Stimulated activated CD4-positive, alpha-beta T cell treated with anti-CD3 and anti-CD28 coated beads, Interleukin-4, amount 100 ng/mL, for 24 hours (primary cell): ENCODE measurements at places on chromosomes 11 and 22.

DNA sequence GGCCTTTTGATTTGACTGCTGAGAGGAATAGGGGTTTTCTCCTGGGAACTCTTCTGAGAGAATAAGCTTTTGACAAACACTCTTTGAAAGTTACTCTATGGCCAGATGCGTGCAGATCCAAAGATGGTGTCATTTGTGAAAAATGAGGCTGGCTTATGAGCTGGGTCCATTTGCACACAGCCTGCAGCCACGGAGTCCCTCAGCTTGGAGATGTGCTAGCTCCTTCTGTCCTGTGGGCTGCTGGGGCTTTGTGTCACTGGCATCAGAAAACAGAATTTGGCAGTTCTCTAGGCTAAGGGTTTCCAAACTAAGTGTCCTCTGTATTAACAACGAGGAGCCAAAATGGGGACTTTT lies 702.4 kb downstream of the NTM start:
- DNase-seq = no peak

DNA sequence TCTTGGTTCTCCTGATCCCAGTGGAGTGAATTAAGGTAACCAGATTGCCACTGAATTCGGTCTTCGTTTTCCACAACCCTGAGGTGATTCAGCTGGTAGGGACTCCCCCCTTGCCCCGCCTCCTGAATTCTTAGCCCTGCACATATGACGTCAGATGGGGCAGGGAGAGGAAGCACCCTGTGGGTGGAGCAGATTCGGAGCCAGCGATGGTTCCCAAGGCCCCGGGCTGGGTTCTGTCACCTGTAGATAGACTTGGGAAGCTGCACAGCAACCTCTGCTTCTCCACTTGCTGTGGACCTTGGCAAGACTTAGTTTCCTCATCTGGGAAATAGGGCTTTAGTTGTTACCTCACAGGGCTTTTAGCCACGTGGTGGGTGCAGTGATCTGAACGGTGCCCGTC lies 67.8 kb downstream of the CTTN start:
- DNase-seq = no peak

GRCh38 chr11:69455969-69456368 lies 25.5 kb upstream of the LINC01488 start:
- no peak for DNase-seq

GRCh38 chr11:127074151-127074761 lies 73.7 kb upstream of the KIRREL3 start:
- no peak for DNase-seq

DNA sequence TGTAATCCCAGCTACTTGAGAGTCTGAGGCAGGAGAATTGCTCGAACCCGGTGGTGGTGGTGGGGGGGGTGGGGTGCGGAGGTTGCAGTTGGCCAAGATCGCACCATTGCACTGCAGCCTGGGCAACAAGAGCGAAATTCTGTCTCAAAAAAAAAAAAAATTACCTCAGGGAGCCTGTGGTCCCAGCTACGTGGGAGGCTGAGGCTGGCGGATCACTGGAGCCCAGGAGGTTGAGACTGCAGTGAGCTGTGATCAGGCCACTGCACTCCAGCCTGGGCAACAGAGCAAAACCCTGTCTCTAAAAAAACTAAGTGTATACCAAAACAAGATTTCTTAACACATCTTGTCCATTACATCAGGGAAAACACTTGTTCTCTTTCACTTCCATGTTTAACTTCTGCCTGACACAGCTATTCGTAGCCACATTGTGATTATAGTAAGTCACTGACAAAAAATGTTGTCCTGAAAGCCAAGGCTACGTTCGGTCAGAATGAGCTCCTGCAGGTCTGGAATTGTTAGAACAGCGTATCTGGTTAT lies 1.4 kb downstream of the TMEM80 start:
- no peak for DNase-seq

DNA sequence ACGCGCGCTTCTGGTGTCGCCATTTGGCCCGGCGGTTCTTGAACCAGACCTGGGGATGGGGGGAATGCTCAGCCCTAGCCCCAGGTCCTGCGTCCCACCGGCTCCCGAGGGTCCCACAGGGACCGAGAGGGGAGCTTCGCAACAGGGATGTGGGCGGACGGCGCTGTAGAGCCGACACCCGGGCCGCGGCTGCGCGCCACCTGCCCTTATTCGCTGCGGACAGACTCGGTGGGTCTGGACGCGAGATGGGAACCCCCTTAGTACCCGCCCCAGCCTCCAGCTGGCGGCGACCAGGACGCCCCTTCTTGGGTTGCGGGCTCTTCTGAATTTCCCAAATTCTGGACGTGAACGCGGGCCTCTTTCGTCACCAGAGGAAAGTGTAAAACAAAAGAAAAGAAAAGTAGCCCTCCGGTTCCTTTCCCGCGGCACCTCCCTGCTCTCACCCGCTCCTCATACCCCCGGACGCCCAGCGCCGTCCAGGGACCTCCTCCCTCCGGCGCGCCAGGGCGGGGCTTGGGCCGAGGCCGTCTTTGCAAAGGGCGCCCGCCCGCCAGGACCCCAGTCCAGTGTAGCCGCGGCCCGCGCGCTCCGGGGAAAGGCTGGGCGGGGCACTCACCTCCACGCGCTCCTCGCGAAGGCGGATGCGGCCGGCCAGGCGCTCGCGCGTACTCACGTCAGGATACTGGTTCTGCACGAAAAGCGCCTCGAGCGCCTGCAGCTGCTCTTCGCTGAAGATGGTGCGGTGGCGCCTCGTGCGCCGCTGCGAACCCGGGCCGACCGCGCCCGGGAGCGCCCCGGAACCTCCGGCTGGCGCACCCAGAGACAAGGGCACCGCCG lies 827 bp downstream of the GSC2 start:
- peak; percentile 30 for DNase-seq

- DNase-seq = no peak
Measured at GRCh38 chr11:66467756-66468155, 1.1 kb downstream of the PELI3 start.

DNA sequence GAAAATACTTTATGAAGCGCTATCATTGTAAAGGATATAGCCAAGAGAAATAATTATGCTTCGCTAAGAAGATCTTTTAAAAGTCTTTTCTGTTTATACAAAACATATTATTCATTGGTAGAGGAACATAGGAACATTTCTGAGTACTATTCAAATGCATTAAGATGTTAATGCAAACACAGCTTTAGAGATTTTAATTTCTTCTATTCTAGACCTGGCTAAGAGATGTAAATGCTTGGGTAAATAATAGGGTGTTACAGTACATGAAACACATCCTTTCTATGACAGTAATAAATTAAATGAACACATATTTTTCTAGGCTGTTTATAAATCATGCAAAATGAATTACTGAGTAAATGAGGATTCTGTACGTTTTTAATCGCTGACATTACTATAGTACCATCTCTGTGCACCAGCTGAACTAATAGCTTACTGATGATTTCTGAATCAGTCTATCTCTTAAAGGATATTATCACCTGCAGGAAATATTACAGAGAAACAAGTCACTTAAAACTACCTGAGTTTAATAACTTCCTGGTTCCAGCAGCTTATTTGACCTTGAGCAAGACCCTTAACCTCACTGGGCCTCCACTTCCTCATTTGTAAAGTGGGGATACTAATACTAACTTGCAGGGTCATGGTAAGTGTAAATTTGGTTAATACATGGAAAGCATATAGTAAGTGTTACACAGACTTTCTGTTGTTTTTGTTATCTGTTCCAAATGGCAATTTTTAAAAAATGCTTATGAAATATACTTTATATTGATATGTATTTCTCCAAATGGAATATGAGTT lies 344.9 kb downstream of the DYNC2H1 start:
- DNase-seq = no peak

- peak; percentile 68 for DNase-seq
Measured at GRCh38 chr11:128624269-128625175, 37.2 kb upstream of the ETS1 start.

DNA sequence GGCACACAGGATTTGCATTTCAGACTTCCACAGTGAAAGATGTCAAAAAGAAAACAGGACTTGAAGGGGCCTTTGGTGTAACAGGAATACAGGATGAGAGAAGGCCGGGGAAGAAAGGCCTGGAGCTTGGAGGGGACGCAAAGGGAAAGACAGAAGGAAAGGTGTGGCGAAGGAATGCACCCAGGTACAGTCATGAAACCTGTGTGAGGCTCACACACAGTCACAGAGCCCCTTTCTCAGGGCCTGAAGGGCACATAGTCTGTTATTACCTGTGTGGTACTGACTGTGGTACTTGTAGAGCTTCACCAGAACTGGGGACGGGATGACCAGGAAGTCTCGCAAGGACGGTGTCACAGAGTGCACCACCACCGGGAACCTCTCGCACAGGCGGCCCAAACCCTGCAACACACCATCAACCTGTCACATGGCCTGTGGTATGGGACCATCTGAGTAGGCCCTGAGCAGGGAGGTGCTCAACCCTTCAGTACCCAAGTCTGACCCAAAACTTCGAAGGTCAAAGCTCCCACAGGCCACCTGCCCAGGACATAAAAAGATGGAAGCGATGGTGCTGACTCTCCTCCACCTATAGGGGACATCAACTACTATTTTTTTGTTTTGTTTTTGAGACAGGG lies 29.1 kb downstream of the SERPIND1 start:
- no peak for DNase-seq

GRCh38 chr11:69839516-69839915 lies 20.3 kb upstream of the FGF3 start:
- no peak for DNase-seq

DNA sequence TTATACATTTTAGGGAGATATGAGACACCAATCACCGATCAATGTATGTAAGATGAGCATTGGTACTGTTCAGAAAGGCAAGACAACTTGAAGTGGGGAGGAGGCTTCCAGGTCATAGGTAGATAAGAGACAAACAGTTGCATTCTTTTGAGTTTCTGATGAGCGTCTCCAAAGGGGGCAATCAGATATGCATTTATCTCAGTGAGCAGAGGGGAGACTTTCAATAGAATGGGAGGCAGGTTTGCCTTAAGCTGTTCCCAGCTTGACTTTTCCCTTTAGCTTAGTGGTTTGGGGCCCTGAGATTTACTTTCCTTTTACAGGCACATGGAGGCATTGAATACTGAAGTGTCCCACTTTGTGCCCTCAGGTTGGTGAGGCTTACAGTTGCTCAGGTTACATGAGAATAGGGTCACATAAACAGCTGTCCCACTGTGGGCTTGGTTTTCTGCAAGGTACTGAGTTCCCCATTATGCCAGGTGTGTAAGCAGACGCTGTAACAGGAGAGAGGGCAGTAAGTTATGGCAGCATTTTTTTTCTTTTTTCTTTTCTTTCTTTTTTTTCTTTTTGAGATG lies 129.8 kb upstream of the SERPIND1 start:
- DNase-seq = no peak

DNA sequence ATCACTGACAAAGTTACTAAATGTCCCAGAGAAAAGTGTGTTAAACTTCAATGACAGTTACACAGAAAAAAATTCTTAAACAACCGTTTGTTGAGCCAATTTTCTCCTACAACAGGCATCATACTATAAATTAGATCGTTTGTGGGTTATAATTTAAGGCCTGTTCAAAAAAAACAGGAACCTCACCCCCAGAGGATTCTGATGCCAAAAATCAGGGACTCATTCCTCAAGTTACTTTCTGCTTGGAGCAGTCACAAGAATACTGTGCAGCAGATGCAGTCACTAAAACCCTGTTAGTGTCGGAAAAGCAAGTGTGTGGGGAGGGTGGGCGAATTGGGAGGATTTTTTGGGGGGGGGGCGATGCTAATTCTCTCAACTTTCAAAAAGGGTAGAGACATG lies 657 bp downstream of the CWC15 start:
- no peak for DNase-seq

DNA sequence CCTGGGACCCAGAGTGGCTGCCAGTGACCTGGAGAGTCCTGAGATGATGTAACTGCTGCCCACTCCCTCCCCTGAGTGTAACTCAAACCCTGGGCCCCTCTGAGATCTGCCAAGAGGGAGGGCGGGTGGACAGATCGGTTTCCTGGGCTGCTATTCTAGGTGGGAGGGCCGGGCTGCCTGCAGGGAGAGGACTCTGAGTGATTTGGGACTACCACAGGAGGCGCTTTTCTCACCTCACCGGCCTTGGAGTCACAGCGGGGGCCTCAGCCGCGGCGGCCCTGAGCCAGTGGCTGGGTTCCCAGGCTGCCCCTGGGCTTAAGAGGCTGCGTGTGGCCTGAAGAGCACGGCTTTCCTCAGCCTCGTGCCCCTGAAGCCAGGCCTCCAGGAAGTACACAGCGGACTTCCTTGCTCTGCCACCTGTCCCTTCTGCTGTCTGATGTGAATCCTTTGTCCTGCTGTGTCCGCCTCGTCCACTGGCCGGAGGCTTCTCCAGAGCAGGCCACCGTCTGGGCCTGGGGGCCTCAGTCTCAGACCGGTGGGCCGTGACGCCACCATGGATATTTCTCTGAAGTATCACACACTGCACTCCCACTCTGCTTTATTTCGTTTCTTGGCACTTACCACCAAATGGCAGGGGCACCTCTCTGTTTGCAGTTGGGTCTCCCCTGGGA lies 11.5 kb downstream of the RELT start:
- DNase-seq = no peak

DNA sequence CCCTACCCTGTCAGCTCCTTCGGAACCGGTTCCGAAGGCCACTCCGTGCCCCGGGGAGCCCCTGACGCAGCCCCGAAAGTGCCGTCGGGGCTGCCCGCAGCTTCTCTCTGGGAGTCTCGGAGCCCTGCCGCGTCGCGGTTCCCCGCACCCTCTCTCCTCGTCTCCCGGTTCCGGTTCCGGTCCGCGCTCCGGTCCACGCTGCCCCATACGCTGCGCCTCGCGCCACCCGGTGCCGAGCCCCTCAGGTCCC lies 618 bp downstream of the MTA2 start:
- peak; percentile 64 for DNase-seq

DNA sequence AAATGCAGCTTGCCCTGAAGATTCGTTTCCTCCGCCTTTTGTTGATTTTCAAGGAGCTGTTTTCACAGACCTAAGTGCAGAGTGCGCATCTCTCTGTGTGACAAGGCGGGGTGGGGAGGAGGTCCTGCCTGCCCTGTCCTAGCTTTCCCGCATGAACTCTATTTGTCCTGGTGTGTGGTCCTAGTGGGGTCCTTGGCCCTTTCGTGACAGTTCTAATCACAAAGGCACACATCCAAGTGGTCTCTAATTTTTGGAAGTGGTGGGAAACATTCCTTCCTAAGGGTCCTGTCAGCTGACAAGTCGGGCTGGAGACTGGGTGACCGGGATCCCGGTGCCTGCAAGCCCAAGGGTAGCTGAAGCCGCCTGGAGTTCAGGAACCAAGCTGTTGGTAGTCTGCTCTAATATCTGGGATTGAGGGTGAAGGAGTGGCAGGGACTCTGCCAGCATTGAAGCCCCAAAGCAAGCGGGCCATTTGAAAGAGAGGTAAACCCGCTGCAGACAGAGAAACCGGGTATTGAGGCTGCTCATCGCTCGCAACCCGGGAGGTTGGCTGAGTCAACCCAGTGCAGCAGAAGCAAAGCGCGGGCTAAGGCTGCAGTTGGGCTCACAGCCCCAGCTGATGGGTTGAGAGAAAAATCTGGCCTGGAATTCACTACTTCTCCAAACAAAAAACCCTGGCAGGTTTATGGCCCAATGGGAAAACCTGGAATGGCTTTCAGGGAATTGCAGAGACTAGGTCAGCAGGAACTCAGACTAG lies 28.1 kb upstream of the FBXO3 start:
- DNase-seq = peak; percentile 24

DNA sequence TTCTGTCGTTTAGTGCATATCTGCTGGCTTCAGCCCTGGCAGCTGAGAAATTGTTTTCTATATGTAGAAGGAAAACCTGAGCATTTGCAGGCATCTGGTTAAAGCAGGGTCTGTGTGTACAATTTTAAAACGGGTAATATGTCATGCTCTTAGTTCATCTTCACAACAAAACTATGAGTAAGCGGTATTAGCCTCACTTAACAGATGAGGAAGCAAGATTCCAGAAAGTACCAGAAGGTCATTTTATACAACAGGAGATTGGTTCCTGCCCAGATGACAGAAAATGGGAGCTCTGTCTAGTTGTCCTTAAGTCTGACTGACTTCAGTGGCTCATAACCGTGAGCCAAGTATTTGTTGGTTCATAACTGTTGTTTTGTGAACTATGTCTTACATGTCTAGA lies 1.1 kb downstream of the TIMM10B start:
- DNase-seq = no peak
